ENCODE measurements at places on chromosomes 12 and 14. TPM values are rescaled to one million over a fixed set of nuclear protein-coding genes. Genes with fewer than 3 reads are reported as not detected.

GRCh38 chr14:38951451-38951850 lies 151.6 kb downstream of the SEC23A start:
- DNase-seq, result no peak

DNA sequence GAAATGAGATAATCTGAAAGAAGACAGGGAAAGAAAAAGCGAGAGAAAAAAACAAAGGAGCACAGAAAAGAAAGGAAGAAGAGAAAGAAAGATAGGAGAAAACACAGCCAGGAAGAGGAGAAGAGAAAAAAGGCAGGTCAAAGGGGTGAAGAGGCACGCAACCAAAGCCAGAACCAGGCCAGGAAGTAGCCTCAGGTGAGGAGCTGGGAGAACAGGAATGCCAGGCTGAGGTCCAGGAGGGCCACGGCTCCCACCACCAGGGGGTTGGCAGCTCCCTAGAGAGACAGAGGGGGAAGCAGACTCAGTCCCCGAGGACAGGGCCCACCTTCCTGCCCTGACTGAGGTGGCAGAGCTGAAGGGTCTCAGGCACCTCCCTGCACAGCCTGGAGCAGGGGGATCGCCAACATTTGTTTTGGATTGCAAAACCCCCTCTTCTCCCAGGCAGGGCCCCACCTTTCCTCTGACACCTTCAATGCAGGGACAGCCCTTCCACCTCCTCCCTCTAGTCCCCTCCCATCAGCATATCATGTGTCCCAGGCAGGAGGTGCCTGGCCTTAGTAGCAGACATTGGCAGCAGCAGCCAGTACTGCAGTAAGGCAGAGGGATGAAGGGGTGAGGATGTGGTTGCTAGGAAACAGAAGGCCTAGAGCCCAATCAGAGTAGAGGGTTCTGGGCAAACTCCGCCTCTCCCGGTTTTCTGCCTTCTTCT lies 2.0 kb upstream of the AP1G2 start:
- no peak for DNase-seq

- no peak for DNase-seq
Observed at GRCh38 chr12:46788072-46788887, 37.5 kb downstream of the SLC38A4 start.

DNA sequence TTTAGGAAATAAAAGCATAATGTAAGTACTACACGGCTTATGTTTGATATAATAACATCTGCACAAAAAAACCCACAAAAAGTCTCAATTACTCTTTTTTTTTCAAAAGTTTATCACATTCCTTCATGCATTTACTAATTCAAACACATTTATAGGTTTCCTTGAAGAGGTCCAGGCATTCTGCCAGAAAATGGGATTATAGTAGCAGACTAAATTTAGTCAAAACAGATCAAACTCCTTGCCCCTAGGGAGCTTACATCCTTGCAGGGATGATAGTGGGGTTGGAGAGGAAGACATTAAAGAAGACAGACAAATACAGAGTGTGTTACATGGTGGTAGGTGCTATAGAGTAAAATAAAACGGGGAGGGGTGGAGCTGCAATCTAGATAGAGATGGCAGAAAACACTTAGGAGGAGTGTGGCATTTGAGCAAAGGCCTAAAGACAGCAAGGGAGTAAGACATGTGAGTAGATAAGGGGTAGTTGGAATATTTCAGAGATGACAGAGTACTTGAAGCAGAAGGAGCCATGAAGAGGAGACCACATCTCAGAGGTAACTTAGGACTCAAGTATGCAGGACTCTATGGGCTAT lies 266.9 kb downstream of the PPFIA2 start:
- no peak for DNase-seq

DNA sequence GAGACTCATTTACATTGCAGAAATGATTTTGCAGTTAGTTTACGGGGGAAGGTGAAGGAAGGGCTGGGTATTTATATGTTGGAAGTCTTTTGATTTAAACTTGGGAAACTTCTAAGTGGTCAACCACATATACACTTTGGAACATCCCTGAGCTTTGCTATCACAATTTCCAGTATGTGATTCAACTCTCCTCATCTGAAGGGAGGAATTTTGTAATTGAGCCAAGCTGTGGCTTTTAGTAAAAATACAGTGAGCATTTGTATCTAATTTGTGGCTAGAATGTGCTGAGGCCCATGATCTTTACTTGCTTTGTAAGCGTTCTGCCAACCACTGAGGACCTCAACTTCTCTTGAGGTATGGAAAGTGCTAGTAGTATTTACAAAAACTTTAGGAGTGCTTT lies 235.0 kb upstream of the PDZRN4 start:
- DNase-seq, result no peak

- no peak for DNase-seq
Observed at GRCh38 chr14:66043921-66044320, 442.2 kb upstream of the CCDC196 start.

GRCh38 chr12:24553259-24553658 lies 395.6 kb downstream of the BCAT1 start:
- no peak for DNase-seq

Gene TPPP2
- not detected for total RNA-seq

Gene GARIN6
- total RNA-seq, result not detected

Gene HEATR5A
- total RNA-seq, result 12.7 TPM

Gene CEP170B
- 6.0 TPM for total RNA-seq

Gene MMP17
- total RNA-seq, result not detected

Gene GUCY2C
- total RNA-seq, result not detected

Data from activated naive CD4-positive, alpha-beta T cell treated with anti-CD3 and anti-CD28 coated beads, Interleukin-2, amount 50 U/mL, for 72 hours (primary cell).